ENCODE measurements at places on chromosomes 1 and 21.

- peak; percentile 14 for DNase-seq
Observed at GRCh38 chr1:186374303-186375151, 526 bp downstream of the TPR start.

DNA sequence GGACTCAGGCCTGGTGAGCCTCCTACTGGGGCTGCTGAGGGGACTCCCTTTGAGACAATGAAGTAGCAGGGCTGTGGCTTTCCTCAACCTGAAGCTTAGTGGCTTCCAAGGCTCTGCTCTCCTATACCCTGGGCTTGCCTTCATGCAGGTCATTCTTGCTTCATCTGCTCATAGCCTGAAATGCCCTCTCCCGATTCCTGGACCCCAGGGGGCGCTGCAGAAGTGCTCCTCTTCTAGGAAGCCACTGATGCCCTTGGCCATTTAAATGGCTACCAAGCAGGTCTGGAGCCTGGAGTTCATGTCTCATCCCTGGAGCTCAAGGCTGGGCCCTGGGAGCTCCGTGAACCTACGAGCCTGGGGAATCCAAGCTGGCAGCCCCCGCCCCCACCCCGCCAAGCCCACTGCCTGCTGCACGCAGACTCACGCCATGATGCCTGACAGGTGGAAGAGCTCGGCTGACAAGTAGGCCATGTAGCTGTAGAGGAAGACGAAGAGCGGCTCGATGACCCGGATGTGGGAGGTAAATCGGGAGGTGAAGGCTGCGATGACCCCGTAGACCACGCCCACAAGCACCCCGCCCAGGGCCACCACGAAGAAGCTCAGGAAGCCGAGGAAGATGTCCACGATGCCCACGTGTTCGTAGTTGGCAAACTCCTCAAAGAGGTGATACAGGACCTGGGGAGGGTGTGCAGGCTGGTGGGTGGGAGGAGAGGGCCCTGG lies 45.7 kb downstream of the SLC9A1 start:
- no peak for DNase-seq

DNA sequence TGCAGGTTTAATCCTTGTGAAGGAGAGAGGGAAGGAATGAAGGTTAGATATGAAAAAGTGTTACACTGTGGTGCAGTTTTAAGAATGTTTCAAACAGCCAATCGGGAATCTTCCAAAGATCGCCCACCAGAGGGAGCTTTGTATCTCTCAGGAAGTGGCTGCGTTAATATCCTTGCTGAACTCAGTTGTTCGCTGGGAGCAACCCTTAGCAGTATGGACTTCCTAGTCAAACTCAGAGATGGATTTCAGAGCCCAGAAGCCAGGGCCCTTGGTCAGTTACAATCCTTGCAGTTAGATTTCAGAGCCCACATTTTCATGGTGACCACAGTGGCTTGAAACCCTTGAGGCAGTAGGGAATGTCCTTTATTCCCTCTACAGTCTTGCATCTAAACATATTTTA lies 136.2 kb downstream of the NTNG1 start:
- peak; percentile 31 for DNase-seq

- no peak for DNase-seq
Observed at GRCh38 chr1:215083383-215083961, 935 bp downstream of the KCNK2 start.

- no peak for DNase-seq
Observed at GRCh38 chr1:198878566-198878965, 239.7 kb downstream of the PTPRC start.

GRCh38 chr1:160949881-160950280 lies 4.7 kb downstream of the ITLN2 start:
- no peak for DNase-seq

GRCh38 chr1:23278717-23279116 lies 61.4 kb upstream of the HTR1D start:
- no peak for DNase-seq

DNA sequence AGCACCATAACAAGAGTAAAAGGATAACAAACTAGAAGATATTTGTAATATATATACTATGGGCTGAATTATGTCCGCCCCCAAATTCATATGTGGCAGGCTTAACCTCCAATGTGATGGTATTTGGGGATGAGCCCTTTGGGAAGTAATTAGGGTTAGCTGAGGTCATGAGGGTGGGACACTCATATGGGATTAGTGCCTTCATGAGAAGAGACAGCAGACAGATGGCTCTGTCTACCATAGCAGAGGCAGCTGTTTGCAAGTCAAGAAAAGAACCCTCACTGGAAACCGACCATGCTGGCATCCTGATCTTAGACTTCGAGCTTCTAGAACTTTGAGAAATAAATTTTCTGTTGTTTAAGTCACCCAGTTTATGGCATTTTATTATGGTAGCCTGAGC lies 303.6 kb downstream of the LMO4 start:
- DNase-seq = no peak

- DNase-seq = no peak
Observed at GRCh38 chr1:110731529-110731928, 56.8 kb upstream of the KCNA3 start.

- no peak for DNase-seq
Observed at GRCh38 chr1:1020000-1020404, at the start of gene AGRN. Gene AGRN (plus strand): TSS chr1:1020120. CDS start chr1:1020173, 53 bp downstream.
